Sigmoid colon (tissue), 7 donors: ENCODE measurements at places on chromosomes 16 and 17. TPM values are rescaled to one million over a fixed set of nuclear protein-coding genes. Genes with fewer than 3 reads are reported as not detected.

HS3ST4 gene
- total RNA-seq, result not detected

HAP1 gene
- total RNA-seq, result 1.1 TPM

KRT37 gene
- not detected for total RNA-seq

KRTAP4-3 gene
- not detected for total RNA-seq

TNS4 gene
- not detected for total RNA-seq

DNAAF1 gene
- 0.36 TPM for total RNA-seq

EZH1 gene
- 41.5 TPM for total RNA-seq

SEZ6L2 gene
- 1.8 TPM for total RNA-seq

ZACN gene
- total RNA-seq, result 0.55 TPM

MKS1 gene
- total RNA-seq, result 11.0 TPM

TP53TG3B gene
- total RNA-seq, result not detected

C1QTNF8 gene
- total RNA-seq, result not detected

FBXW10 gene
- total RNA-seq, result 0.33 TPM

MEOX1 gene
- 3.0 TPM for total RNA-seq

TBC1D3C gene
- not detected for total RNA-seq

PRSS33 gene
- total RNA-seq, result not detected

CCL2 gene
- 862 TPM for total RNA-seq

ADAMTS18 gene
- total RNA-seq, result not detected

CSH1 gene
- not detected for total RNA-seq

RABEP2 gene
- total RNA-seq, result 43.2 TPM

RPH3AL gene
- 1.8 TPM for total RNA-seq

EFNB3 gene
- total RNA-seq, result 0.54 TPM

IRX5 gene
- not detected for total RNA-seq

KRTAP1-1 gene
- total RNA-seq, result not detected

TMEM220 gene
- total RNA-seq, result 9.3 TPM

GFAP gene
- total RNA-seq, result not detected

OTOP2 gene
- not detected for total RNA-seq

SCARF1 gene
- total RNA-seq, result 6.5 TPM

PLK1 gene
- total RNA-seq, result 1.8 TPM

ZC3H7A gene
- total RNA-seq, result 45.5 TPM

CRISPLD2 gene
- 545 TPM for total RNA-seq

UNC45B gene
- not detected for total RNA-seq

ABCA10 gene
- 9.7 TPM for total RNA-seq
